ENCODE measurements at places on chromosomes 2 and 18.

DNA sequence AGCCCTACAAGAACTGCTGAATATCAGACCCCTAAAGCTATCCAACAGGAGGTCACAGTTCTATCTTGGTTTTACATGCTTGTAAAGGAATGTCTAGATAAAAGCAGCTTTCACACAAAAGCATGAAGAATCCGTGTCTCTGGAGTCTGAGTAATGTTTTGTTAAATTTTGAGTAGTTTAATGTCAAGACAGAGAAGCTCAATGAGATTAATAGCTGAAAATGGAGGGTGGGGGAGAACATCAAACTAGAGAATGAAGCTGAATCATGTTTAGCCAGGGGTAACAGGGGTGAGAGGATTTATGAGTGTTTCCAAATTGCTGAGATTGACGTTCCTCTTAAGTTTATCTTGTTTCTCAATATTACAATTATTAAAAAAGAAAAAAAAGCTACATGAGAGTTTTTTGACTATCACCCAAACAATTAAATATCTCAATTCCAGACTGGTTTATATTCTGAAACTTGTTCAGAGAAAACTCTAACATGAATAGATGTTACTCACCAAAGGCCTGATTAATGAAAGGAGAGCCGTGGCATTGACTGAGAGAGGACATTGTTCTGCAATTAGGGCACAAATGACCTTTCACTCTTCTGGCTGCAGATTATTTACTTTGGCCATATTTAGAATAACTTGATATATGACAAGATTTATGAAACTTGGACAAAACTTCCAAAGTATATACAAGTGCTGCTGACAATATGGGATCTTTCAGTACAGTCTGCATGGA lies 266.4 kb upstream of the ETAA1 start:
- DNase-seq = no peak

DNA sequence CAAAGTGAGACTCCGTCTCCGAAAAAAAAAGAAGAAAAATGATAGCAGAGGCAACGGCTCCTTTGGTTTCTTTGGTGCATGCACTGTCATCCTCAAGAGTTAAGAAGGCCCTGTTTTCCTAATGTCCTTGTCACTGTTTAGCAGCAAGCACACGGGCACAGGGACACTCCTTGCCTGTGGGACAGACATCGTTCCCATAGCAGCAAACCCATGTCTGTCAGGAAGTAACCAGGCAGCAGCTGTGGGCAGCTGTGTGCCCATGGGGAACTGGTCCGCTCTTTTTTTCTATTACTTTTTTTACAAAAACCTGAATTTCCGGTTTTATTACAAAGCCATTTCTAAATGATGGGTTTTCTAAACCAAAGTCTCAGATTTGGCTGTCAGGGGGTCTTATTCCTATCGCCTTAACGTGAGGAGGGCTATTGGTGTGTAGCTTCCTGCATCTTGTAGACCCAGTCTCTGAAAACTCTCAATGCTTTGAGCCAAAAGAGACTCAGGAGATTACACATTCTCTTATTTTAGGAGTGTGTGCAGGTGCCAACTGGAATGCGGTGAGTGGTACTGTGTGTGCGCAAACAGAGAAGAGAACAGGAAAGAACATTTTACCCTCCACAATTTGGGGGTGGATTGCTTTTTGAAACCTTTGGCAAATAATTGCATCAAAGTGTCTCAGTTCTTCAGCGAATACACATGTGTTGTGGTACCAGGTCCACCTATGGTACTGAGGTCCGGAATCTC lies 109.6 kb downstream of the COLEC12 start:
- DNase-seq = no peak

DNA sequence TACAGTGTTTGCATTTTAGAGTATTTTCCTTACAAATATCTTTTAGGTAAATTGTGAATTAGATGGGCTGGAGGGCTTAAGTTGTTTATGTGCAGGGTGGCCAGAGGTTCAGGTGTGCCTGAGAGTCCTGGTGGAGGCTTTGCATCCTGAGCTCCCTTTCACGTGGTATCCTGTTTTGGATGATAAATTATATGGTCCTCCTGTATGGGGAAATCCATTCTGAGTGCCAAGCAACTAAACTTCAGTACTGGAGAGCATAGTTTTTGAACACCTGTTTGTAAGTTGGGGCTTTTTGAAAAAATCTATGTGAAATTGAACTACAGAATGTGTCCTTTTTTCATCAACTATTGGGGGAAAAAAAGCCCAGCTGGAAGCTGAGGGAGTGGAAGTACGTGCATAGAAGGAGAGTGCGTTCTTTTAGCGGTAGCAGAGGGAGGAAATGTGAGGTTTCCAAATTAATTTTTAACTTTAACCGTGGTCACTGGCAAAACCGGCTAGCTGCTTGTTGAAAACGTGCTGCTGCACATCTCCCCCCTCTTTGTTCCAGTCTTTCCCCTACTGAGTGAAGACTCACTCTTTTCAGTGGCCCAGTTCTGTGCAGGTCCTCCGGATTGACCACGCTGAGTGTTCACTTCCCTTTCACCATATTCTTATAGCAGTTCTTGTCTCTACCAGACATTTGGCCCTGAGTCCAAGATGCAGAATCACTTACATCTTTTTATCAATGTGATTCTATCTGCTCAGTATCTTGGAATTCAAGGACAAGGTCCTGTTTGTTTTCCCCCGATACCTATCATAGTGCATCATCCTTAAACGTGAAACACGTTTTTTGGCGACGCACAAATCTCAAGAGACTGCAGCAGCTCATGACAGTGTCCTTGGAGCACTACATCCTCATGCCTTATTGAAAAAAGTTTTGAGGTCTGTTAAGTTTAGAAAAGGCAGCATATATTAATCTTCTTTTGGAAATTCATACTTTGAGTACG lies 15.3 kb downstream of the CNOT11 start:
- DNase-seq = no peak

- no peak for DNase-seq
These were observed 56.3 kb downstream of the SLC25A12 start for GRCh38 chr2:171837736-171838135.

DNA sequence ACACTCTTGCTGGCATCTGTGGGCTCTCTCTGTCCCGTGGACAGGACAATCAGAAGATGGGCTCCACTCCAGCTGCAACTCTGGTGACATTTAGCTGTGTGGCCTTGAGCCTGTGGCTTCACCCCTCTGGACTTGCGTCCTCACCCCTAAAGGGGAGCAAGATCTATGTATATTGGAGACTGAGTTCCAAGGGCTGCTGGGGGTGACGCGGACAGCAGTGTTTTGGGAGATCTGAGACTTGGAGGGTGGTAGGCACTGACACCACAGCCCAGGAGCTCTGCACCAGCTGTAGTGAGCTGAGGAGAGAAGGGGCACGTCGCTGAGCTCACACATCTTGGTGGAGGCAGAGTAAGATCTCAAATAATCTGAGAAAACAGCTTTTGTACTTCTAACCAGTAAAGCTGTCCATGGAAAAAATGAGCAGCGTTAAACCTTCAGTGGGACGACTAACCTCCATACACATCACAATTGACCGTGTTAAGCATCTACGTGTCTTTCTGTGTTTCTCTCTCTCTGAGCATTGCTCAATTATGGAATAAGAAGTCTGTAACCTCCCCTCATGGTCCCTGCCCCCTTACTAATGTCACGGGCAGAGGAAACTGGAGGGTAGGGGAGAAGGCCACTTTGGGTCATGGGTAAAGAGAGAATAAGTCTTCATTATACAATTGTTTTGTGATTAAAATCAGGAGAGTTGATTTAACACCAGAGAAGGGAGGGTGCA lies 85.8 kb downstream of the SH3RF3 start:
- no peak for DNase-seq

GRCh38 chr2:150143087-150143536 lies 344.4 kb downstream of the RND3 start:
- no peak for DNase-seq

GRCh38 chr2:963876-964275 lies 13.2 kb downstream of the SNTG2 start:
- no peak for DNase-seq

DNA sequence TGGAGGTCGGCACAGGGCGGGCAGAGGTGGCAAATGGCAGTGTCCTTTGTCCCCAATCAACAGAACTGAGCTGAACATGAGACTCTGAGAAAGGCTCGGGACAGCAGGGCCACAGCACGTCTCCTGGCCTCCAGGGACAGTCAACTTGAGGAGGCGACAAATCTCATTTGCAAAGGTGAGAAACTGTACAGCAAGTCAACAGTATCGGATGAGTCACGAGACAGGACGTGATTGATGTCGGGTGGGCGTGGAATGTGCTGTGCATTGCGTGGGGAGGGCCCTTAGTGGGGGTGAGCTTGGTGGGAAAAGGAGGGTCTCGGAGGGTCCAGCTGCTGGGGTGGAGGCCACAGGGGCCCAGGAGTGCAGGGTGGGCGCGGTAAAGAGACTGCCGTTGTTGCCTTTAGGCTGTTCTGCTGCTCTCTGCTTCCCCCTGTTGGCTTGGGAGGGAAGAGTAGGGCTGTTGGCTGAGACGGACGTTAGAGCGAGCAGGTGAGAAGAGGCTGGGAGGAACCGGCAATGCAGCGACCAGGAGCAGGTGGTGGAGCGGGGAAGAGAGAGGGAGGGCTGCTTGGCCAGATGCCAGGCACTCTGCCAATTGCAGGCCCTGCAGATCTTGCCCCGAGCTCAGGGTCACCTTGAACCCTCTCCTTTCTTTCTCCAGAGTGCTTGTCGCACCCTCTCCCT lies 164.3 kb downstream of the BCL2 start:
- DNase-seq = no peak

DNA sequence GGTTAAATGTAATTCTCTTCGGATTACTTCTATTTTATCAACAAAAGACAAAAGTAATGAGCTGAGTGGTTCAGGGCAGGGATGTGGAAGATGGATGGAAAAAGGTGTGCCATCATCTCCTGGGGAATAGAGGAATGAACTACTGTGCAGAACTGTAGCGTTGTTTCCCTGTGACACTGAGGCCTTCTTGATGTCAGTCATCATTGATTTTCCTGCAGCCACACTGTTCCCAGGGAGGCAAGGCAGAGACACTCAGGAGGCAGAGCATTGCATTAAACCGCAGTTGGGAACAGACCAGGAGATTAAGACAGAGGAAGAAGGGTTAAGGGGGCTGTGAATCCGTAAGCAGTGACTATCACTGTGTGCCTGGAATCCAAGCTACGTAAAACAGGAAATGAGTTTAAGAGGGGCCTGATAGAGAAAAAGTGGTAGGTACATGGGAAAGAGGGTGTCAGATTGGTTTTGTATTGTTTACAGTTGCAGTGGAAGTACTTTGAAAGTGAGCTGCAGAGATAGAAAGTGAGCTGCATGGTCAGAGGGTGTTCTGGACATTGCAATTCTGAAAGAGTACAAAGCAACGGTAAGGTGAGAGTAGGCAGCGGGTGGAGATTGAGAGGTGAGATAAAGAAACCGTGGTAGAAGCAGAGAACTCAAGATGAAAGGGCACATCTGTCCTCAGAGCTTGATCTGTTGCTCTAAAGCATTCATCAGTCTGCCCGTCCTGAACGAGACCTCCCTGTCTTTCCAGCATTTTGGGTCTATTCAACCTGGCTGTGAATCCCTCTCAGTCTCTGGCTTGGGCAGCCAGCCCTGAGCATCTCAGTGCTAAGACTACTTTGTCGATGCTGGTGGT lies 793.4 kb upstream of the CELF4 start:
- no peak for DNase-seq

DNA sequence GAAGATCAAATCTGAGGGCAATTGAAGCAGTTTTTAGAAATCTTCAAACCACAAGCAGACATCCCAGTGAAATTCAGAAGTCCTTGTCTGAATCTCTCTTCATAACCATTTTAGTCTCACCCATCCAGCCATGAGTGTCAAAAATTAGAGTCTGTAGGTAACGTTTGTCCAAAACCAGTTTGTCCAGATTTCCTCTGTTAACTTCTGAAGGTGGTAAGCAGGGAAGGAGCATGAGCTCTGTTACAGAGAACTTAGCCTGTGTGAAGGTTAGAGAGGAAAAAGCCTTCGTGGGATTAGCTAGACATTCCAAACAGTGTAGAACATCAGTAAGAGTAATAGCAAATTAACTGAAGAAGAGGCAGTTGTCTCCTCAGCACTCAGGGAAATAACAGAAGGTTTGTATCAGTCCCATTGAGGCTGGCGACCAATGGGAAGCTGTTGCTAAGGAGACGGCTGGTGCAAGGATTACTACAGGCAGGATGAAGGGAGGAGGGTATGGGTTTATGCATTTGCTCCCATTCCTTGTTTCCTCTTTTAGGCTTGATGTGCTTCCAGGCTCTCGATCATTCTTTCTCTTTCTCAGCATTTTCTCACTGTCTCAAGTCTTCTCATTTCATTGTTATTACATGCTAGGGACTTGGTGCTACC lies 8.7 kb upstream of the GPR155 start:
- DNase-seq = no peak

- DNase-seq = no peak
These were observed 337.4 kb upstream of the SLC14A2 start for GRCh38 chr18:45277908-45278307.

DNA sequence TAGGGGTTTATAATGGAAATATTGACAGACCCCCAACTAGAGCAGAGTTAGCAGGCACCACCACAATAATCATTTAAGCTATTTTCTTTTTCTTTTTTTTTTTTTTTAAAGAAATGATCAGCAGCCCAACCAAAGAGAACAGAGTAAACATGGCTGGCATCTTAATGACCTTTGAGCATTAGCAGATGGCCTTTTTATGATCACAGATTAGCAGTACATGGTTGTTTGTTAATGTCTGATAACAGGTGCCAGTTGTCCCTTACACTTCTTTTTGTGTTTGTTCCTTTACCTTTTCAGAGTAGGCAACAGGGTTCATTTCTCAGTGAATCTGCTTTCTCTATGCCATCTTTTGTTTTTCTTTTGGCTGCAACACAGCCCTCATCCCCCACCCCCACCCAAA lies 747.0 kb downstream of the BCL11A start:
- no peak for DNase-seq

GRCh38 chr2:233602076-233602475 lies 15.4 kb upstream of the UGT1A8 start:
- DNase-seq = no peak
